ENCODE measurements at places on chromosomes 5 and 9.

DNA sequence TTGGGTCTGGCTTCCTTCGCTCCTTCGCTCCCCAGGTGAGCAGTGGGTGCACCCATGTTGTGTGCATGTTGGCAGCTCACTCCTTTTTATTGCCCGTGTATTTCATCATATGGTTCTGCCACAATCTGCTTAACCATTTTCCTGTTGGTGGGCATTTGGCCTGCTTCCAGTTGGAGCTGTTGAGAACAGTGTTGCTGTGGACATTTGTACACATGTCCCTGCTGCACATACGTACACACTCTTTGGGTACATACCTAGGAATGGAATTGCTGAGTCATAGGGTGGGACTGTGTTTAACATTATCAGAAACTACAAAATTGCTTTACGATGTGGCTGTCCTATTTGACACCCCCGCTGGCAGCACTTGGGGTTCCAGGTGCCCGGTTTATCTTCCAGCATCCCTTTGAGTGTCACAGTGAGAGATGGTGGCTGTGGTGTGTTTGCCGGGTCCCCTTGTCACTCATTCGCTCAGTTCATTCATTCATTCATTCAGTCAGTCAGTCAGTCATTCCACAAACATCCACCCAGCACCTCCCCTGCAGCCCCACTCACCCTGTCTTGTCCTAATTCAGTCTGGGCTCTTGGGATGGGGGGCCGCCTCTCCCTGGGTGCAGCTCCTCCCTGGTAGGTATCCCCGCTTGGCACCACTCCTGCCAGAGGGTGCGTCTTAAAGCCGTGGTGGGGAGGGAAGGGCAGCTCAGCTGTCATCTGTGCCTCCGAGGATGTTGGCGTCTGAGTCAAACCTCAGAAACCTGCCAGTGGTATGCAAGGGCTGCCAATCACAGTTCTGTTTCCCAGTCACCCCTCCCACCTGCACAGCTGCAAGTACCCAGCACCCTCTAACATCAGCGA is 7.9 kb upstream of the FIBCD1 start:
- peak; percentile 31 for DNase-seq

DNA sequence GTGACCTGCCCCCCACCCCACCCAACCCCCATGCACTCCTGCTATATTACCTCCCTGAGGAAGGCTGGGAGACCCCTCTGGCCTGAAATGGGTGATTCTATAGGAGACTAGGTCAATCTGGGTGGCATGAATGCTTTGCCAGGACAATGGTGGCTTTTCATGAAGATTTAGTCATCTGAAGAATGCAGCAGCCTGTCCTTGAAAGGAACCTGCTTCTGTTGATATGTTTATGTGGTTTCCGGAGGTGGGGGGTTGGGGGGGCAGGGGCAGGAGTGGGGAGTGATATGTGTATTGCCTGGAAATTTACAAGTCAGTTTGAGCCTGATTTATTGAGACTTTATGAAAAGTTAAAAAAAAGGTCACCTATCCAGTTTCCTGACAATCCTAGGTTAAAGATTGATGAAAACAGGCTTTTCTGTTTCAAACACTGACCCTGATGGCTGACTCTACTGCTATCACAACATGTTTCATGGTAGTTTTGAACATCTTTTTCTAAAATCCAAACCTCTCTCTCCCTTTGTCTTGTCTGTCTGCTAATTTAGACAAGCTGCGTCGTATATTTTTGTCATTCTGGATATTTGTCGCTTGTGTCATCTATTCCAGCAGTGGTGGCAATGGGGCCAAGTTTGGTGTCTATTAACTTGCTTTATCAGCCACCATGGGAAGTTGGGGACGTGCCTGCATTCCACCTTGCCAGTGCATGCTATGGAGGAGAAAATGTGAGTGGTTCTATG is 153.7 kb upstream of the EGFLAM start:
- DNase-seq, result no peak

GRCh38 chr5:156469636-156470035 is 142.7 kb downstream of the SGCD start:
- no peak for DNase-seq

DNA sequence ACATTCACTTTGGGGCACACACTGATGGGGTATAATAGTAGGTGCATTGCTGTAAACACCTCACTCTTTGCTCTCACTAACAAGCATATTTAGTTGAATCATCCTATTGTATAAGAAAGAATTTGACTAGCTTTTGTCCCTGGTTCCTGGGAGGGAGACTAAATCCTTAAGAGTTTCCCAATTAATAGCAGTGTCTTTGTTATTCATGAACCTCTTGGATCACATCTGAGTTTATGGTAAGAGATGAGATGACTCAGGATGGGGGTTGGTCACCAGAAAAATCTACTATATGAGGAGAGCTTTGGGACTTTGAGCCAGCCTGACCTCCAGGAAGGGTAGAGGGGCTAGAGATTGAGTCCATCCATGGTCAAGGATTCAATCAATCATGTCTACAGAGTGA is 56.8 kb downstream of the PUM3 start:
- DNase-seq, result no peak

DNA sequence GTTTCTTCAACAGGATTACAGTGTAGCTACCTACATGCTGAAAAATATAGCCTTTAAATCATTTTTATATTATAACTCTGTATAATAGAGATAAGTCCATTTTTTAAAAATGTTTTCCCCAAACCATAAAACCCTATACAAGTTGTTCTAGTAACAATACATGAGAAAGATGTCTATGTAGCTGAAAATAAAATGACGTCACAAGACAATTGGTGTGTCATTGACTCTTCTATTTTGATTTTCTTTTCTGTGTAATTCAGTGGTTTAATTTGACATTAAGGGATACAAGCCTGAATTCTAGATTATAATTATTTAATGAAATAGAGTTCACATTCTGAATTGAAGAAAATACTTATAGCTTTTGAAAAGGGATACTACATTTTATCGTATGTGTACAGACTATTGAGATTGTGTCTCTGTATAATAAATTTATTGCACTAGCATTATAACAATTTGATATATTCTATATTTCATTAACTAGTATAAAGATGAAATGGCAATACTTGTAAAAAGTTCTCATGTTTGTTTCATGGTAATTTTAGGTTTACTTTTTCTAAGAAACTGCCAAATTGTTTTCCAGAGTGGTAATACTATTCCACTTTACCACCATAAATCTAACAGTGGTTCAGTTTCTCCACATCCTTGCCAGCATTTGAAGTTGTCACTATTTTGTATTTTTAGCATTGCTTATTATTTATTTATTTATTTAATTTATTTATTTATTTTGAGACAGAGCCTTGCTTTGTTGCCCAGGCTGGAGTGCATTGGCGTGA is 18.7 kb downstream of the ANXA1 start:
- no peak for DNase-seq

DNA sequence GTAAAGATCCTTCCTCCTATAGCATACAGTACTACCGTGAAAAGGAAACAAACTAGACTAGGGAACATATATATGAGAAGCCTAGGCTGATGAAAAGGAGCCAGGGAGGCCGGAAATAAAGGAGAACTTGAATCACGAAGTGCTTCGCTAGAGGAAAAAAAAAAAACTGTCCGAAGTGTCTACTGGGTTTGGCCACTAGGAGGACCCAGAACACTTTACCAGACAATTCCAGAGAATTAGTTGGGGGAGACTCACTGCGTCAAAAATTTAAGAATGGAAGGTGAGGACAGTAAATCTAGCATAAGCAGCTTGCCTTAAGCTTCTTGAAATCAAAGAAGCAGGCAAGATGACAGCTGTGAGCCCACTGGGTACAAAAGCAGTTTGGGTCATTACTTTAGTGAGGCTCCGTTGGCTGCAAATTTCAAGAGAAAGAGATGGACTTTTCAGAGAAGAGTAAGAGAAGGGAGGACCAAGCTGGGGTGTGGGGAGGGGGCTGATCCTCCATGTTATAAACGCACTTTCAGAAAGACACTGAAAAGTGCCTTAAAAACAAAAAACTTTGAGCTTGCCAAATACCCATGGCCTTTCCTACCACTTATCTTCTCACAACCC is 47.4 kb downstream of the P4HA2 start:
- peak; percentile 62 for DNase-seq

- DNase-seq, result no peak
Measured at GRCh38 chr9:135478191-135478590, 1.4 kb upstream of the PPP1R26 start.

GRCh38 chr5:175867587-175868347 is 3.6 kb upstream of the CPLX2 start:
- no peak for DNase-seq

GRCh38 chr9:27457445-27457844 is 66.6 kb upstream of the IFNK start:
- no peak for DNase-seq

DNA sequence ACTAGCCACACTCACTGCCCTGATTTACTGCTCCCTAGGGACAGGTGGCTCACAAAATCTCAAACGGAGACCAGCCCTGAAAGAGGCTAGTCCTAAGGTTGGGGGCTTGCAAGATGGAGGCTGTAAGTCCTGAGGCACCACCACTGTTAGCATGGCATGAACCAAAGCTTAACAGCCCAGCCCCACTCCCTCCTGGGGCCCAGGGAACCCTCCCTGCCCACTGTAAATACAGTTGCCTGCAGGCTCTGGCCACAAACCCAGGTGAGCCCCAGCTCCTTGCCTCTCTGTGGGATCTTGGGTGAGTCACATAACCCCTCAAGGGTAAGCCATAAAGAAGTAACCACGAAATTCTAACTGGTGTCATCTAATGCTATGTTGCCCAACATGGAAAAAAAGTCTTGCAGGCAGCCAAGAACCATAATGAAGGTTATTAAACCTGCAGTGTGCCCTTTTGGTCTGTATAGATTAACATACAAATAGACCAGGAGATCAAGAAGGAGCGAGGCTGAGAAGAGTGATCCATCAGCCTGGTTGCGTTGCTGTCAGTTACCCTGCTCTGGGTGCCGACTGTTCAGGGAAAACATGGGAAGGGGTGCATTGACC is 1.7 kb upstream of the POMT1 start:
- DNase-seq, result no peak

DNA sequence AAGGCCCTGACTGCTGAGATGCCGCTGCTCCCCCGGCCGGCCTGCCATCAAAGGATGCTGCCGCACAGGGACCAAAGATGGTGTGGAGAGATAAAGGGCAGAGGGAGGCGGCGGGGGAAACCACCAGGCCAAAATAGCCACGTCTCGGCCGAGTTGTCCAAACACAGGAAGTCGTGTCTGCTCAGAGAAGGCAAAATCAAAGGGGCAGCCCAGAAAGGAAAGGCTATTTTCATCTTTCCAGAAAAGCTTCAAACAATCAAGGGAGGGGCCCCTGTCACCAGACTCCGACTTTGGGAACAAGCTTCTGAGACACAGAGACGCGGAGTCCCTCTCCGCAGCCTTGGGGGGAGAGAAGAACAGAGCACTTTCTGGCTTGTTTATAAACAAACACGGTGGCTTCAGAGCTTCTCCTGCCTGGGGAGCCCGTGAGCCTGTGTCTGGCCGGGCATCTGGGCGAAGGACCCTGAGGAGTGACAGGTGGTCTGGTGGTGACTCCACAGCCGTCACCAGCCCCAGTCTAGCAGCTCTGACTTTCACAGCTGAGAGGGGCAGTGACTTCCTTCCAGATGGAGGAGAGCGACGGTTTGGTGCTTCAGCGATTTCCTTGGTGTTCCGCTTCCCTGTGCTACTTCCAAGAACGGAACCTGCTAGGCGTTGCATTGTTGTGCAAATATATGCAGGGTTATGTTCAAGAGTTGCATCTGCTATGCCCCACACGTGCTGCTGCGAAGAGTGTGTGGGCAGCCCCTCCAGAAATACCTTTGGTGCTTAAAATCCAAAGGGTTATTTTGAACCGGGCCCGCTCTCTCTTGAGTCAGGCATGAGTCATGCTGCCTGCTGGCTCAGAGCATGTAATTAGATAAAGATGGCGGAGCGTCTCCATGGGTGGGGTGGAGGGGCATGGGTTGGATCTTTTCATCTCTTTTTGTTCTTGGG is 24.0 kb downstream of the ADAMTSL2 start:
- DNase-seq, result peak; percentile 59

- no peak for DNase-seq
Measured at GRCh38 chr9:3137347-3137695, 293.4 kb upstream of the PUM3 start.

- no peak for DNase-seq
Measured at GRCh38 chr9:1938675-1939170, 76.4 kb upstream of the SMARCA2 start.

DNA sequence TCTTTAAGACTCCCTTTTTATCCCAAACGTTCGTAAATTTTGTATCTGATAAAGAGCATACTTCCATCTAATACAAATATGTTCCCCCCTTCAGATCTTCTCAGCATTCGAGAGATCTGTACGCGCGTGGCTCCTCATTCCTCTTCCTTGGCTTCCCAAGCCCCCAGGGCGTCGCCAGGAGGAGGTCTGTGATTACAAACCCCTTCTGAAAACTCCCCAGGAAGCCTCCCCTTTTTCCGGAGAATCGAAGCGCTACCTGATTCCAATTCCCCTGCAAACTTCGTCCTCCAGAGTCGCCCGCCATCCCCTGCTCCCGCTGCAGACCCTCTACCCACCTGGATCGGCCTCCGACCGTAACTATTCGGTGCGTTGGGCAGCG is 19.9 kb downstream of the CDKN2A start:
- DNase-seq, result no peak

- no peak for DNase-seq
Measured at GRCh38 chr5:175893466-175893865, 22.1 kb downstream of the CPLX2 start.

GRCh38 chr9:130986356-130986965 is 22.5 kb upstream of the LAMC3 start:
- DNase-seq, result no peak

DNA sequence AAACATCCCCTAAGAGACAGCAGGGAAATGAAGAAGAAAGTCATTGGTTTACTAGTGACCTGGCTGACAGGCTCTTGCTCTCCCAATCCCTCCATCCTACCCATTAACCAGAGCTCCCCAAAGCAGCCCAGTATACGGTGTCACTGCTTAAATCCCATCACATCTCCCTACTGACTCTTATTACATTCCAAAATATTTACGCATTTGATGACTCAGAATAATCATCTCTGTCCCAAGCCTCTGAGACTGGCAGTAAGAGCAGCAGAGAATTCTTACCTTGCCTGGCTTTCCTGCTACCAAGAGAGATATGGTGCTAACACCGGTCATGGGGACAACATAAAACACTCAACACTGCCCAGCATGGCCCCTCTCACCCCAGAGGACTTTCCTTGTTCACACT is 20.2 kb upstream of the WHRN start:
- no peak for DNase-seq

DNA sequence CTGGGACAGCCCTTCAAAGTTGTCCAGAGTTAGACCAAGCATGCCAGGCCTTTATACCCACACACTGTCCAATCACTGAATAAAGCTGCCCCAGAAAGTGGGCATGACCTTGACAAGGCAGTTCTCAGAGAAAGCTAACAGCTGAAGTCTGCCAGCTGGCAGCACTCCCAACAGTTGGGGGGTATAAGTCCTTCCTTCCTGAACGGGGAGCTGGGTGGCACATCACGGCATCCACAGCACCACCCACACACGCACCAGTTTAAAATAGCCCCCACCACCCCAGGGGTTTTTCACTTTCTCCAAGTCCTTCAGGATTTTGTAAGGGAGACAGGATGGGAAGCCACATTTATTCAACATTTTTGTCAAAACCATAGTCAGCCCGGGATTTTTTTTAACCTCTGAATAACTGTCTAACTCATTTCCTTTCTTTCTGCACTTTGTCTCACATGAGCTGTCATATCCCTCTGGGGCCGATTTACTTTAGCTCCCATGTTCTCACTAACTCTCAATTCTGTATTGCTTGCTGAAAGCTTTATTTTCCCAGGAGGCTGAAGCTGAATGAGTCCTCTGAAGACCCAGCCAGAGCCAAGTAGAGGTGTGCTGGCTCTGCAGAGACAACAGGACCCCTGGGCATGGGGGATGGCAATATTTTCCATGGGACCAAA is 15.4 kb downstream of the FAM81B start:
- DNase-seq, result no peak

- DNase-seq, result no peak
Measured at GRCh38 chr5:14879937-14880589, 8.5 kb upstream of the ANKH start.

- DNase-seq, result no peak
Measured at GRCh38 chr9:123099042-123099441, 65.6 kb downstream of the GPR21 start.

Measured in fibroblast of the conjunctiva (primary cell).